ENCODE measurements at places on chromosomes 3 and 15.

GRCh38 chr3:17232442-17232841 lies 347.7 kb downstream of the PLCL2 start:
- DNase-seq: no peak

GRCh38 chr3:10189557-10190354 lies 25.0 kb downstream of the IRAK2 start:
- peak; percentile 96 for DNase-seq

GRCh38 chr3:13879102-13879945 lies 547 bp downstream of the WNT7A start:
- DNase-seq: no peak

DNA sequence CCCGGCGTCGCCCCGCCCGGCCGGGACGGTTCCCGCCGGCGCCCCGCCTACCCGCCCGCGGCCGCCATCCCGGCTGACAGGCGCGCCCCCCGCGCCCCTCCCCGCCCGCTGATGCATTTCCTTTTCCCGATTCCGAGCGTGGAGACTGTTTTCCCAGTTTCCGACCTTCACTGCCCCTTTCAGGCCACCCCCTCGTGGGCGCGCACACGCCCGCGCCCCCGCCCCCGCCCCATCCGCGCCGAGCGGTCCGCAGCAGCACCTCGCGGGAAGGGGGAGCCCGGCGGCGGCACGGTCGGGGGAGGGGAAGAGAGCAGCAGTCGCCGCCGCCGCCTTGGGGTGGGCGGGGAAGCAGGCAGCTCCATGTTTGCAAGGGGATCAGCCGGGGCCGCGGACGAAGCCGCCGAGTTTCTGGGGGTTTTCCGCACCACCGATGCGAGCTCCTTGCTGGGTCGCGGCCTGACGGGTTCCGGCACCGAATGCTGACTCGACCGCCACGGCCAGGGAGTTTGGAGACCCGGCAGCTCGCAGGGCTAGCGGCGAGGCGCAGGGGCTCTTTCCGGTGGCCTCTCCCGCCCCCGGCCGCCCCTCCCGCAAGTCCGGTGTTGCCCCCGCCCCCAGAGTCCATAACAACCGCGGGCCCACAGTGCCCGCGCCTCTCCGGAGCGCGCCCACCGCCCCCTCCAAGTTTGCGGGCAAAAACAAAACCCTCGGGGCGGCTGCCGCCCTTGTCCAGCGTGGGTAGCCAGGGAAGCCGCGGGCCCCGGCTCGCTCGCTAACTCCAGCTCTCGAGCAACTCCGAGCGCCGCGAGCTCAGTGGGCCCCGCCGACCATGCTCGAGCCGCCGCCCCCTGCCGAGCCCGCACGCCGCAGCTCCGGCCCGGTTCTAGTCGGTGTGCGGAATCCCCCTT lies 3.2 kb upstream of the SIN3A start:
- DNase-seq: no peak

DNA sequence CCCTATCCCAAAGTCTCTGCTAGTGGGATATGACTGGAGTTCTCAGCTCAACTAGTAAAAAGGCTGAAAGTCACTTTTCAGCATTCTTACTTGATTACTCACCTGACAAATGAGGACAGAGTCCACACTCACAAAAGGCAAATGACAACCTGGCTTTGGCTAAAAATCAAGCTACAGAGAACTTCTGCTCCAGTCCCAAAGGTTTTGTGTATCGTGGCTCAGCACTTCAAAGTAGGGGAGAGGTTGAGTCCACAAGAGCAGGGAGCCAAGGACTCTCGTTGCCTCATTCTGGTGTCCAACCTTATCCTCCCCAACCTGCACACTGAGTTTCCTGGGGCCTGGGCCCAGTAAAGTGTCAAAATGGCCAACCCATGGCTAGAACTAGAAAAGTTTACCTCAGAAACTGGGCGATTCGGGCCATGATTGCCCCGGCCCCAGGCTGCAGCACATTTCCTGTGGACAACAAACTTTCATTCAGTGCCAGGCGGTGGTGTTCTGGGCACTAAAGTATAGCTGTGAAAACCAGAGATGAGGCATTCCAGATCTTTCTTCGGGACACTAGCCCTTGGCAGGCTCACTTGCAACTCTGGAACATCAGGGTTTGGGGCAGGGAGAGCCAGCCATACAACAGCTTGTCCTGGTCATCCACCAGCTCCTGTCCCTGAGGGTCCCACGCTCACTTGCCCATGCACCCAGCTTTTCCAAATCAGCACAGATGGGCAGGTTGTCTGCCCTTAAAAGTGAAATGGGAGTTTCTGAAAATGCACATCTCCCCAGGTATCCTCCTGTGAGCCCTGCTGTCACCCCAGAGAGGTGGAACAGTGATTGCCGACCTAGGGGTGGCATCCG lies 3.1 kb downstream of the ACAA1 start:
- no peak for DNase-seq

DNA sequence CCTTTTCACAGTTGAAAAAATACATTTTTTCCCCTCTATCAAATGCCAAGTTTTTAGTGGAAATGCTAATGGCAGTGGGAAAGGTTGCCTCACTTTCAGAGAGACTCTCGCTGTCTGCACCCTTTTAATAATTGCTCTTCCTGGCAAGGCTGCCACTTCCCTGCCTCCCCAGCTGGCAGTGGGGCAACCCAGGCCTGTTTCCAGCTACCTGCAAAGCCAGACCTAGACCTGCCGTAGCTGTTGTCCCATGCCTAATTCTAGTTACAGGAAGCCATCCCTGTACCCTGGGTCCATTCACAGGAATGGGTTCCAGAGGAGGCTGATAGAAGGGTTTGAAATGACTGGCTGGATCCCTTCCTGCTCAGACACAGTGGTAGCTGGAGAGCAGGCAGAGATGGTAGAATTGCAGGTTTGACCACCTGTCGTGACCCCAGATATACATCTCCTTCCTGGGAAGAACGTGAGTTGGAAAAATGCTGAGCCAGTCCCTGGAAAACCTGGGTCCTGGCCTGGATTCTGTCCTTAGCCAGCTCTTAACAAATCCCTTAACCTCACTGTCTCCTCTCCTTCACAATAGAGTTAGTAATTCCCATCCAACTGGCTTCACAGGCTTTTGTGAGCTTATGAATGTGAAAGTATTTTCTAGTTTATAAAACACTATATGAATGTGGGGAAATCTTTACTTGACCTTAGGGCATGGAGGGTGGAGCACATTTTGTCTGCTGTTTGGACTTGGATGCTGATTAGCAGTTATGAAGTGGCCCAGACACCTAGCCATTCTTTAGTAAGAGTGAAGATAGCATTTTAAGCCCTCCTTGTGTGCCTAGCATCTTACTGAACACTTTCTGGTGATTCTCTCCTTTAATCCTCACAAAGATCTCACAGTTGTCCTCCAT lies 12.9 kb upstream of the ALPK3 start:
- no peak for DNase-seq

DNA sequence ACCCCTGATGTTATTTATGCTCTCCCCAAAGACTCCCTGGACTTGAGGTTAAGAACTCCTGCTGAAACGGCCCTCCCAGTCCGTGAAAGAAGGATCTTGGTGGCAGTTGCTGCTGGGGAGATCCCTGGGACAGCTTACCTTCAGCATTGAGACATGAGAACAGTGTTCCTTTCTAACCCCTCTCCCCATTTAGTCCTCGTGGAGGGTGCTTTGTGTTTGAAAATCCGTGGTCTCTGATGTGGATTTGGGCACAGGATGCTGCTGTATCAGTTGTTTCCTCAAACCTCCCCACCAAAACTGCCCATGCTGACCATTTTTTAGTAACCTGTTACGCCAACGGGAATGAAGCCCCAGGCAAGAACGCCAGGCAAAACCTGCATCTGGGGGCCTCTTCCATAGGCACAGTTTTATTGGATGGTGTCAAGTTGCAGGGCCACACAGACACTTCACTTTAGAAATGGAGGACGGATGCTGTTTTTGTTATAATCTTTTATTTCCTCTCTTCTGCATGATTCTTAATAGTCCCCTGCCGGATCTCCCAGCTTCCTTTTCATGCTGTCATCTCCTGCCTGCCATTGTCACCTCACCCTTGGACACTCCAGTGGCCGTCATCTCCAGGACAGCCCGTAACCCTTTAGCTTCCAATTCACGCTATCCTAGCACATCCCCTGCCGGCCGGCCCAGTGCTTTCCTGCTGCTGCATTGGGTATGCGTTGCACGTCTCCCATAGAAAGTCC lies 31.7 kb upstream of the CEMIP start:
- no peak for DNase-seq

All from Kasumi-1 (cell line).